ENCODE measurements at places on chromosomes 11 and 22.

GRCh38 chr11:112318661-112319060 lies 58.0 kb upstream of the PLET1 start:
- DNase-seq = no peak

DNA sequence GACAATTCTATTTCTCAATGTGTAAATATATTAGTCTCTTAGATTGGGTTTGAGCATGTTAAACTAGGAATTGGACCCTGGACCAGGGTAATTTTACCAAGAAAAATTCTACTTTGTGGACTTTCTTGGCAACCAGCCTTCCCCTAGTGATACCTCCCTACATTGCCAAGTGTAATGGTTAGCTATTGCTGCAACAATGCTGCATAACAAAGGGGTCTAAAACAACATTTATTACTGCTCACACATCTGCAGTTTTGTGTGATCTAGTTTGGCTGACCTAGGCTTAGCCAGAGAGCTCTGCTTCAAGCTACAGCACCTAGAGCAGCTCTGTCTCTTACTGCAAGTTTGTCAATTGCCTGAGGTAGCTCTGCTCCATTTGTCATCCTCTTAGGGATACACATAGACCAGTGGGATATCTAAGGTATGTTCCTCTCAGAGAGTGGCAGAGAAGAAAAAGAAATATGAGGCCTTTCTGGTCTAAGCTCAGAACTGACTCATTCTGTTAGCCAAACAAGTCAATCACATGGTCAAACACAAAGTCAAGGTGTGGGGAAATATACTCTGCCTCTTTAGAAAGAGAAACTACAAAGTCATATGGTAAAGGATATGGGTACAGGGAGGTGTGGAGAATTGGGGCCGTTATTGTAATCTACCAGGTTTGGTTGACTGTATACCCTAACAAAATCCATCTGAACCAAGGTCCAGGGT lies 2.0 kb upstream of the LAYN start:
- DNase-seq = no peak

GRCh38 chr11:112801817-112802088 lies 159.5 kb upstream of the NCAM1 start:
- no peak for DNase-seq

- peak; percentile 30 for DNase-seq
Measured at GRCh38 chr11:3126207-3126865, 38.8 kb downstream of the OSBPL5 start.

GRCh38 chr22:19890502-19891316 lies 36.0 kb upstream of the GNB1L start:
- DNase-seq = no peak

- DNase-seq = no peak
Measured at GRCh38 chr22:40919446-40919845, 31.7 kb upstream of the RBX1 start.

DNA sequence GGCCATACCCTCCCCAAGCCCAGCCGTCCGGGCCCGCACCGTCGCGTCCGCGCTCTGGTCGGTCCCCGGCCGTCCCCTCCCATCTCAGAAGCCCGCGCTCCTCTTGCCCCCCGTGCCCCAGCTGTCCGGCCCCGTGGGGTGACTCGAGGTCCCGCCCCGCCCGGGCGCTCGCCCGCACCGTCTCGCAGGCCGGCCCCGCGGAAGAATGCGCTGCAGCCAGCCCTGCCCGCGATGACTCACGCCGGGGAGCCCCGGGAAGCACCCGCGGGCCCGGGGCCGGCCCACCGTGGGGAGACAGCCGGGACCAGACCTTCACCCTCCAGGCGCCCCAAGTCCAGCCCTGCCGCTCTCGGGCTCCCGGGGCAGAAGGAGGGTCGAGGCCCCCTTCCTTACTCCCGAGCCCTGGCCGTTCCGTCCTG lies 320 bp upstream of the PHLDA2 start:
- peak; percentile 91 for DNase-seq

DNA sequence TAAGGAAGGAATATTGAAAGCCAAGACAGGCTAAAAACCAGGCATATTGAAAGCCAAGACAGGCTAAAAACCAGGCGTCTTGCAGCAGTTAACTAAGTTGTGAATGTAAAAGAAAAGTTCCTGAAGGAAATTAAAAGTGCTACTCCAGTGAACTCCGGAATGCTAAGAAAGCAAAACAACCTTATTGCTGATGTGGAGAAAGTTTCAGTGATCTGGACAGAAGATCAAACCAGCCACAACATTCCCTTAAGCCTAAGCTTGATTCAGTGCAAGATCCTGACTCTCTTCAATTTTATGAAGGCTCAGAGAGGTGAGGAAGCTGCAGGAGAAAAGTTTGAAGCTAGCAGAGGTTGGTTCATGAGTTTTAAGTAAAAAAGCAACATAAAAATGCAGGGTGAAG lies 51.4 kb downstream of the PACS1 start:
- no peak for DNase-seq

GRCh38 chr11:84471501-84471900 lies 1155.6 kb downstream of the DLG2 start:
- no peak for DNase-seq

- DNase-seq = no peak
Measured at GRCh38 chr11:95647355-95647754, 142.2 kb downstream of the FAM76B start.

Data from RWPE1 (cell line).